ENCODE measurements at places on chromosomes 6 and 20.

- no peak for DNase-seq
These were observed 63.4 kb downstream of the ARID1B start for GRCh38 chr6:156840606-156841005.

GRCh38 chr6:43909474-43910148 is 139.6 kb downstream of the VEGFA start:
- no peak for DNase-seq

DNA sequence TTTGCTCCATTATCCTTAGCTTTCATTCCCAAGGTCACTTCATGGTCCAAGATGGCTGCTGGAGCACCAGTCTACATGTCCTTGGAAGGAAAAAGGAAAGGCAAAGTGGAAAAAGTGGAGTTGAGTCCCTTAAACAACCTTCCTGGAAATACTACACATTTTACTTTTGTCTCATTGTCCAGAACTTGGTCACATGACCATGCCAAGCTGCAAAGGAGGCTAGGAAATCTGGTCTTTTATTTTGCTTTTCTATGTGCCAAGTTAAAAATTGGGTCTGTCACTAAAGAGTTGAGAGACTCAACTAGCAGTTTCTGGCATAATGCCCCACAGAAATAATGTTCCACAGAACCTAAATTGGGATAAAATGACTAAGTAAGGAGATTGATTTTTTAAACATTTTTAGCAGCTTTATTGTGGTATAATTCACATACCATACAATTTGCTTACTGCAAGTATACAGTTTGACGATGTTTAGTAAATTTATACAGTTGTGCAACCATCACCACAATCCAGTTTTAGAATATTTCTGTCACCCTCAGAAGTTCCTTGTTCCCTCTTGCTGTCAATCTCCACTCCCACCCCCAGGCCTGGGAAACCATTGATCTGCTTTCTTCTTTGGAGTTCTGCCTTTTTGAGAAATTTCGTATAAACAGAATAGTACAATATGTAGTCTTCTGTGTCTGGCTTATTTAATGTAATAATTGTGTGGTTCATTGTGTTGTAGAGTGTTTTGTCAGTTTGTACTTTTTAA is 5.6 kb upstream of the CHD6 start:
- DNase-seq, result no peak

- no peak for DNase-seq
These were observed 274.0 kb downstream of the MAFB start for GRCh38 chr20:40414843-40415615.

- peak; percentile 18 for DNase-seq
These were observed 200.5 kb downstream of the ARID1B start for GRCh38 chr6:156977527-156978291.

- no peak for DNase-seq
These were observed 10.2 kb downstream of the CASS4 start for GRCh38 chr20:56422076-56422823.

GRCh38 chr6:163797296-163797845 is 382.9 kb downstream of the QKI start:
- DNase-seq, result no peak

GRCh38 chr20:40563296-40563950 is 125.6 kb downstream of the MAFB start:
- DNase-seq, result no peak

DNA sequence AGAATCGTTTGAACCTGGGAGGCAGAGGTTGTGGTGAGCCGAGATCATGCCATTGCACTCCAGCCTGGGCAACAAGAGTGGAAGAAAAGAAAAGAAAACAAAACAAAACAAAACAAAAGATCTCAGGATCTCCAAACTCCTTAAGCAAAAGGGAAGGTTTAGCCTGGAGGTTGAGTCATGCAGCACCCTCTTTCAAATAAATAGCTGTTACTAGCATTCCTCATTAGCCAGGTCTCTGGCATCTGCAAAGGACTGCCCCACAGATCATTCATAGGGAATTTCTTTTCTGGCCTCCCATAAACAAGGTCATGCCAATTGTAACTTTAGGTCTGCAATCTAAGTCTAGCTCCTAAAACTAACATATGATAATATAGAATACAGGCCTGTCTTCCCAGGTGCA is 37.2 kb downstream of the EDN1 start:
- no peak for DNase-seq

GRCh38 chr20:1449370-1449769 is 17.3 kb downstream of the NSFL1C start:
- no peak for DNase-seq

DNA sequence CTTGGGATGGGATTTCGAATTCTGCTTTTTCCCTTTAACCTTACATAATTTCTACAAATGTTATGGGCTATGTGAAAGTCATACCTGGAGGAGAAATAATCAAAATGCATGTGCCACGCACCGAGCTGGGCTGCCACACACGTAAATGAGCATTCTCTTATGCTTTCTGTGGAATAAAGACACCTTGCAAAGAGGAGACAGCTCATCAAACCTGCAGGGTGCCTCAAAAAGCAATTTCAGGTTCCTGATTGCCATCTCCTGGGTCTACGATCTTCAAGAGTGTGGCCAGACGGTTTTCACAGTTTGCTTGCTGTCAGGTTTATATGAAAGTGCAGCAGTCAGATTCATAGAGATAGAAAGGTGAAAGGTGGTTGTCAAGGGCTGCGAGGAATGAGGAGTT is 36.6 kb downstream of the DUSP22 start:
- DNase-seq, result no peak

GRCh38 chr6:129686941-129687627 is 22.9 kb downstream of the ARHGAP18 start:
- no peak for DNase-seq

DNA sequence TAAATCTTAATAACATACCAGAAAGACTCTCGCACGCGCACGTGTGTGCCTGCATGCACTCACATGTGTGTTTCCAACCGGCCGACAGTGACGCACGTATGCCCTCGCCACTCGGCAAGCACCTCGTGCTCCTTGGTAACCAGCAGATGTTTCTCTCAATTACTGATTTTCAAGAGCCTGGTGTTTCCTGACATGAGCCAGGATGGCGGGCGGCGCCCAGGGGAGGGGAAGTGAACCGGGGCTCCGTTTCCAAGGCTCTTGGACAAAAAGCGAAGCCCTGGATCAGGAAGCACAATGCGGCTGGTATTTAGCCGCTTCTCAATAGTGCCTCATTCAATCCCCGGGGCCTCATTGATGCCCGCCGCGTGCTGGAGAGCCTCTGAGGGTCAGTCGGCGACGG is 37.7 kb downstream of the PMEPA1 start:
- DNase-seq, result no peak

GRCh38 chr6:50657513-50657912 is 55.8 kb upstream of the TFAP2D start:
- DNase-seq, result no peak

DNA sequence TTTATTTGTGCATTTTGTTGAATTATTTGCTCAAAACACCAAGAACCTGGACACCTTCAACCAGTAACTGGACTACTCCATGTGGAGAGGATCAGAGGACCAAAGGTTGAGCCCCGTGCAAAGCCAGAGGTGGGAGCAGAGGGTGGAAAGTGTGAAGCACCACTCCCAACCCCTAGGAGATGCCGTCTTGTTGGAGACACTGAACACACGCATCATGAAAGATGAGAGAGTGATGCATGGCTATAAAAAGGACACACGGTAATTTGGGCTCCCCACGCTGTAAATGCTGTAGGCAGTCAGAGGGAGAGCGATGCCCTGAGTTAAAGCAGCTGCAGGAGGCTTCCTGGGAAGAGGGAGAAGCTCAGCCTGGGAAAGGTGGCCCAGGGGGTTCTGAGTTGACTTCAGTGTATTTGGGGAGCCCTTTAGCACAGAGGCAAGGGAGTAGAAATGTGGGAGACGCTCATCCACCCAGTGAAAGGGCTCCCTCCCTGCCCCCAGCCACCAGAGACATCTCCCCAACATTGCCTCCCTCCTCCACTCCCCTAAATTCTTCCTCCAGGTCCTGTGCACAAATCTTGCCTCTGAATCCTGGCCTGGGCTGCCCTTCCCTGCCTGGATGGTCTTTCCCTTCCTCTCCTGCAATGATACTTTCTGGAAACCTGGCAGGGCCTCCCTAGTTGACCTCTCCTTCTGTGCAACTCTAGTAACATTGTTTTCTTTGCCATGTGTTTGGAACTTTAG is 55.8 kb upstream of the IYD start:
- DNase-seq, result no peak

GRCh38 chr6:146803601-146804000 is 204.8 kb downstream of the ADGB start:
- no peak for DNase-seq

GRCh38 chr20:33789109-33789857 is 21.9 kb upstream of the CHMP4B start:
- no peak for DNase-seq

GRCh38 chr6:53066077-53066417 is 843 bp downstream of the FBXO9 start:
- no peak for DNase-seq

DNA sequence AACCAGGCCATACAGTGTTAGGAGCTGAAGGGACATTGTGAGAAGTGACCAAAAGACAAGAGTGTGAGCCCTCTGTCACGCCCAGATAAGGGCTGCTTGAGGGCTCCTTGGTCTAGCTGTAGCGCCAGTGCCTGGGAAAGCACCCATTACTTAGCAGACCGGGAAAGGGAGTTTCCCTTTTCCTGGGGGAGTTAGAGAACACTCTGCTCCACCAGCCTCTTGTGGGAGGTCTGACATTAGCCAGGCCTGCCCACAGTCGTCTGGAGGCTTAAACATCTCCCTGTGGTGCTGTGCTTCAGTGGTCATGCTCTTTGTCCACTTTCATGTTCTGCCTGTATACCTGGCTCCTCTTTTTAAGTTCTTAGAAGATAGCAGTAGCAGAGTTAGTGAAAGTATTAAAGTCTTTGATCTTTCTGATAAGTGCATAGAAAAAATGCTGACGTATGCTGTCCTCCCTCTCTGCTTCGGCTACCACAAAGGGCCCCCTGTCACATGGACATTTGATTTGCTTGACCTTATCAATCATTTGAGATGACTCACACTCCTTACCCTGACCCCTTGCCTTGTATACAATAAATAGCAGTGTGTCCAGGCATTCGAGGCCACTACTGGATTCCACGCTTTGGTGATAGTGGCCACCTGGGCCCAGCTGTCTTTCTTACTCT is 201.5 kb upstream of the ECI2 start:
- DNase-seq, result no peak

- DNase-seq, result no peak
These were observed 15.5 kb downstream of the TXNDC5 start for GRCh38 chr6:7895125-7895423.

- no peak for DNase-seq
These were observed 94.6 kb downstream of the ARMC2 start for GRCh38 chr6:108942556-108943492.

- DNase-seq, result no peak
These were observed 2.0 kb downstream of the LST1 start for GRCh38 chr6:31587791-31588777.

- DNase-seq, result no peak
These were observed 417.3 kb upstream of the MARCKS start for GRCh38 chr6:113439866-113440265.

DNA sequence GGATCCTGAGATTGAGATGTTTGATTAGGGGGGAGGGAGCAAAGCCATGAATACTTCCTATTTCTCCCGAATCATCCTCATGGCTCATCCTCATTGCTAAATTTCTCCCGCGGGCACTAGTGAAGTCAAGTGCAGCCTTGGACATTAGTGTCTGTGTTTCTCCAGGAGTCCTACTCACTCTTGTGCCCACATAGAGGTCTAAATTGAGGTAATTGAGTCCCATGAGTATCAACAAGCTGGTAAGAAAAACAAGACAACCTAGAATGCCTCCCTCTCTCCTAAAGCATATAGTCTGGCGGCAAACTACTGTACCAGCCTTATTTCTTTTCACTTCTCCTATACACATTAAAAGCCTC is 420 bp downstream of the CENPQ start:
- no peak for DNase-seq

DNA sequence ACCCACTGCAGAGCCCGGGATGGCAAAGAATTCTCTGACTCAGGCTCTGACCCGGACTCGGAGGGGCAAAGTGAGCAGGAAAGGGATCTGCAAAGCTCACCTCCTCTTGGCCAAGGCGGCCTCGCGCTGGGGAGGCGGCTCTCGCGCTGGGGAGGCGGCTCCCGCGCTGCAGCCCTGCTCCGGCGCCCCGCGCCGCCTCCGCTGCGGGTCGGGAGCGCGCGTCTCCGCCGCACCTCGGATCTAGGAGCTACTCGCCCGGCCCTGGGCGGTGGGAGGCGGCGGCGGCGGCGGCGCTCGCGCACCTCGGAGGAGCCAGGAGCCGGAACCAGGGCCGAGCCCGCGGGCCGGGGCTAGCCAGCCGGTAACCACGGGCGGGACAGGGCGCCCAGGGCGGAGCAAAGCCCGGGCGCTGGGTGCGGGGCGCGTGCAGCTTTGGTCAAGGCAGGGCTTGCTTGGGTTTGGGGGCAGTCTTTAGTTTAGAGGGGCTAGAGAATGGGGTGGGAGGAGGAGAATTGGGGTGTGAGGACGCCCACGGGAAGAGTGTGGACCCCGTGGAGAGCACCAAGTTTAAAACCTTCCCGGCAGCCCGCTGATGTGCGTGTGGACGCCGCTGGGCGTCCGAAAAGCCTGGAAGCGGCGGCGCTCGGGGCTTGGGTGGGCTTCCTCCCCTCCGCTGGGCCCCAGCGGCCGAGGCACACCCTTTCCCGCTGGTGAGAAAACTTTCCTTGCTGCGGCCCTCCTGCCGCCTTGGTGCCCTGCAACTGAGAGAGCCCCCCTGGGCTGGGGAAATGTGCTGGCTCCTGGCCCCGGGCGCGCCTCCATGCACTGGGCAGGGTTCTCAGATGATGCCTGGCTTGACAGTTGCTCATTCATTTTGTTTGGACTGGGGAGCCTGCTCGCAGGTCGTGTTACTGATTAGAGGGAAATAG is at the start of gene MRAP2:
MRAP2 (plus strand) TSS at position 250 of the 929 bp plus-strand sequence. CDS start 21,547 bp downstream, outside the sequence.
- no peak for DNase-seq

- no peak for DNase-seq
These were observed 40.5 kb downstream of the RNGTT start for GRCh38 chr6:88922775-88923548.

- DNase-seq, result no peak
These were observed 29.5 kb downstream of the TOP1 start for GRCh38 chr20:41057999-41058673.

GRCh38 chr20:57214948-57215347 is 51.5 kb downstream of the BMP7 start:
- DNase-seq, result no peak

GRCh38 chr6:43706788-43707187 is 19.2 kb upstream of the MRPS18A start:
- DNase-seq, result no peak

- no peak for DNase-seq
These were observed 36.6 kb upstream of the HDAC2 start for GRCh38 chr6:114007516-114007915.

- no peak for DNase-seq
These were observed 9.0 kb upstream of the ZNF292 start for GRCh38 chr6:87146363-87146762.

All from cerebellar nuclear complex (tissue), 1 donor.